AG10803 (cell line): ENCODE measurements at places on chromosomes 3 and 15.

GRCh38 chr3:54046641-54047214 lies 75.6 kb upstream of the CACNA2D3 start:
- DNase-seq, result peak; percentile 54

GRCh38 chr3:480070-480469 lies 283.5 kb downstream of the CHL1 start:
- no peak for DNase-seq

DNA sequence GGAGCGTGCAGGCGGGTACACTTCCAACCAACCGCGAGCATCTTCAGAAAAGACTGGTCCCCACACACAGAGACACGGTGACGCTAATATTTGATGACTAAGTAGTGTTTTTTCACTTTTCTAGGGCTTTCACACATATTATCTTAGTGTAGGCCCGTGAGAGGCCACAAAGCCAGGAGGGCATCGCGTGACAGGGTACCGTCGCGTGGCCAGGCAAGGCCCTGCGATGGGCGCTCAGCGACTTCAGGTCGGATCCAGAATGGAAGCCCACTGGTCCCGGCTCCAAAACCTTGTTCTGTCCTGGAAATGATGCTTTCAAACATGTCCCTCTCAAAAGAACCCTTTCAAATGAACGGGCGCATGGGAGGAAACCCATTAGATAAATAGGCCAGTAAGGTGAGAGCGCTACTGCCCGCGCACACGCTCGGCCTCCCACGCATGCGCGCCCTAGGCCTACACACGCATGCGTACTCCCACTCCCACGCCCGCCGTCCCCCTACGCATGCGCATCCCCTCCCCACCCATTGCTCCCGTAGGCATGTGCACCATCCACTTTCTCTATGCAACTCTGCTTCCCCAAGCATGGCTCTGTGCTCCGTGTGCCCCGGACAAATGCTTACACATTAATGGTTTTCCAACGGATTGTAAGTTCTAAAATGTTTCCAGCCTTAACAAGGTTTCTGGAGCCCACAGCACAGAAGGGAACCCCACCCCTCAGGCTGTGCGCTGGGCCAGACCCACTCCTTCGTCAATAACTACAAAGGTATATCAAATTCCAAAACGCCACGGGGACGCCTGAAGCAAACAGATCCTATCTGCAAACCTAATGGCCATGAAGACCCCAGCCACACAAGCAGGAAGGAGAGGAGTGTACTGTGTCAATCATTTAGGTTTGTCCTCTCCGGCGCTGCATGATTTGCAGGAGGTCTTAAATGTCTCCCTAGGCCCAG lies 72.1 kb downstream of the OCA2 start:
- no peak for DNase-seq

DNA sequence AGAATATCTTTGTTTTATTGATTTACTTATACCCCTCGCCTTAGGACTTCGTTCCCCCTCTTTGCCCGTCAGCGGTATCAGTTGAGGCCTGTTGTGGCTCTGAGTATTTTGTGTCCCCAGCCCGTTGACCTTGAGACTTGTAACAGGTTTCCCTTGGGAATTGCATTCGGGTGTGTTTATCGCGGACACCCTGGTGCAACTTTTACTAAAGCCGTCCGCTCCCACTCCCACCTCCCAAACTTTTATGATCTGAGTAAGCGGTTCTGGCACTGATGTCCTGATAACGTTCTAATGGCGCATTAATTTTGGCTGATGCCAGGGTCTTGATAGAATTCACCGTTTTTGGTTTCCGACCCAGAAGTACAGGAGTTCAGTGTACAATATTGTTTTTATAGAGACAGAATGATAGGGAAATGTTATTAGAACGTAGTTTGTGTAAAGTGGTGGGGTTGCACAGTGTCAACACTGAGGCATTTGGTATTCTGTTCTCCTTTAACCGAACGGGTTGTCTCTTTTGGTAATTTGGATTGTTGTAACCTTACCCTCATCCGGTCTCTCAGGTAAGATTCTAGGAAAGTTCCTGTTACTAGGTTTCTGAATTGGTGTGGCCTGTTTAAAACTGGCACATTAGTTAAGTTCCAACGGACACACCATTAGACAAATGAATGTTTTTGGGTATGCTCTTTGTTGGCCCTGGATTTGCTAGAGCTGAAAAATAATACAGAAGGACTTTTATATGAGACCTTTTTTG lies 47.8 kb downstream of the OIP5 start:
- peak; percentile 14 for DNase-seq

GRCh38 chr3:73214846-73215245 lies 153.4 kb downstream of the EBLN2 start:
- DNase-seq, result peak; percentile 68

DNA sequence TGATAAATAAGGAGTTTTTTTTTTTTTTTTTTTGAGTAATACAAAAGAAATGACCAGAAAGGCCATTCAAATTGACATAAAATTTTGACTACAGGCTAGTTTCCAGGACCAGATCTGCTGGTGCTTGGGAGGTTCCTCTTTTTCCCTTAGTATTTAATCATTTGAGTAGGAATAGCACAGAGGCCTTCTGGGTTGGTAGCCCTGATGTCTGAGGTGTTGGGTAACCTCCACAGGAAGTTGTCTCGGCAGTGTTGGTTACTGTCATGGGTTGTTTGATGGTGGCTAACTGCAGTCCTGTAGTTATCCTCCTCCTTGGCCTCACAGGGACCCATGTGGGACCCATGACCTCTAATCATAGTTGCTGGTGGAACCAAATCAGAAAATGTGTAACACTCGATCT lies 91.1 kb downstream of the USP13 start:
- DNase-seq, result no peak

DNA sequence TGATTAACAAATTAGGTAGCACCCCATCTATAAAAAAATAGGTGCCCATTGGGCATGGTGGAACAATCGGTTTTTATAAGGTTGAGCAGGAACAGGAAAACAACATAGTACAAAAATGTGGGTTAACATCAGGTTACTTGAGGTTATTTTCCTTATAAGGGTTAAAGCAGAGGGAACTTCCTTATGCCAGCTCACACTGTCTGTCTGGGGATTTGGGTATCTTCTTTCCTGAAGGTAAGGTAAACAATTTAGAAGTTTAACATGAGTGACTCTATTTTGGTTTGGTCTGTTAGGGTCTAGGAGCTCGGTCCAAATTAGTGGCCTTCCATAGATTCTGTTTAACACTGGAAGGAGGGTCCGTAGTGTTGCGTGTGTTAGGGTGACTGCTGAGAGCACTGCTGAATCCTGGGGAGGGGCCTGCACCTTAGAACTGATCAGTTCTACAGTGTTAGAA lies 14.7 kb downstream of the CHD2 start:
- DNase-seq, result no peak

DNA sequence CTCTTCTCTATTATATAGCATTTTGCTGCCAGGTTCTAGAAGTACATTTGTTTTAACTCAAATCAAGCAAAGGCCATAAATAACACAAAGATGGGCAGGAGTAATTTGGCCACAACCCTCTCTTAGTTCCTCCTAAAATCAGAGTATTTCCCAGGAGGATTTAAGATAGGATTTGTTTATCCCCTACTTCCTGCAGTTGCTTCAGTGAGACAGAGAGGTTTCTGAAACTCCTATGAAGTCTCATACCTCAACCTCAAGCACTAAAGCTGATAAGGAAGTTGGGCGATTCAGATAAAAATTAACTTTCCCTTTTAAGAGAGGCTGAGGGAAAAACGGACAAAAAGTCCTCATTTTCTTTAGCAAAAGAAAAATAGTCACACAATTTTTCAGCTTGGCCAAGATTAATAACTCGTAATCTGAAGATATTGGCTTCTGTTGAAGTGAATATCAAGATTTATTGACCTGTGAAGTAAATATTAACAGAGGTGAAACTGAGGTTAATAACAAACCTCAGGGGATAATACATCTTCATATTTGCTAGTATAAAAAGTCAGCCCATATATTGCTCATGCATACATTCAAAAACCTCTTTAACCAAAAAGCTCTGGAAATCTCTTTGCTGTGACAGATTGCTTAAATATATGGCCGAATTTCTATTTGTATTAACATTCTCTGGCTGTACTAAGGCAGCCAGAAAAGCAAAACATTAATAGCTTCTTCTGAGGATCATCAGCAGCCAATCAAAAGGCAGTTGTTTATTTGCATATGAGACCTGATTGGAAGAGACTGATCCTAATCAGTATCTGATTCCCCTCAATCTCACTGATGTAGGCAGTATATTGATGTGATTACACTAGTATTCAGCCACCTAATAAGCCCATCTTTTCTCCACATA lies 90.6 kb upstream of the GADL1 start:
- DNase-seq, result no peak

DNA sequence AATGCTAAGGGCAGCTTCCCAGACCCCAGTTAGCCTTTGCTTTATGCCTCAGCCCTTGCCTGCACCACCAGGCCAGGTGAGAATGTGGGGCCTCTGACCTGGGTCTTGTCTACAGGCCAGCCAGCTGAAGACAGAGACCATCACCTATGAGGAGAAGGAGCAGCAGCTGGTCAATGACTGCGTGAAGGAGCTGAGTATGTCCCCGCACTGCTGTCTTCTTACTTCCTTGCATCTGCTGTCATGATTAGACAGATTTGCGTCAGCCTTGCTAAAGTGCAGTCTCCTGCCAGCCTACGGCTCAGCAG lies 74.6 kb downstream of the CCK start:
- no peak for DNase-seq

GRCh38 chr3:122235147-122235546 lies 51.7 kb downstream of the CASR start:
- DNase-seq, result no peak

GRCh38 chr15:70001859-70002258 lies 95.9 kb downstream of the TLE3 start:
- no peak for DNase-seq

- DNase-seq, result no peak
Measured at GRCh38 chr3:27639271-27639670, 82.9 kb downstream of the EOMES start.

DNA sequence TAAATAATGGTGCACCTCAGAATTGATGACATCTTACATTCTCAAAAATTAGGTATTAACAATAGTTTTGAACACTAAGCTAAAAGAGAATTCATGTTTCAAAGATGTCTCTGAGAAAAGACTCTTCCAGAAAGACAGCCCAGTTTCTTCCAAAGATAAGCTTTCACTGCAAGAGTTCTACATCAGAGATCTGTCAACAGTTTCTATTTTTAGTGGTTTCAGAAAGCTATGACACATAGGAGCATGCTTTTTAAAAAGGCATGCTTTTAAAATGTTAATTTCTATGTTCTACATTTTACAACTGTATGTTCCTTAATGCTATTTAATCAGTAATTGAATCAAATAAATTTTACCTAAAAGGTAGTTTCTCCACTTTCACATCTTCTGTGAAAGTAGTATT lies 88.2 kb downstream of the PLOD2 start:
- peak; percentile 15 for DNase-seq

- DNase-seq, result no peak
Measured at GRCh38 chr15:67280217-67280616, 25.6 kb downstream of the IQCH start.

GRCh38 chr3:32841867-32842470 lies 24.2 kb downstream of the TRIM71 start:
- no peak for DNase-seq

GRCh38 chr3:195522254-195523023 lies 20.7 kb downstream of the PPP1R2 start:
- DNase-seq, result peak; percentile 31

DNA sequence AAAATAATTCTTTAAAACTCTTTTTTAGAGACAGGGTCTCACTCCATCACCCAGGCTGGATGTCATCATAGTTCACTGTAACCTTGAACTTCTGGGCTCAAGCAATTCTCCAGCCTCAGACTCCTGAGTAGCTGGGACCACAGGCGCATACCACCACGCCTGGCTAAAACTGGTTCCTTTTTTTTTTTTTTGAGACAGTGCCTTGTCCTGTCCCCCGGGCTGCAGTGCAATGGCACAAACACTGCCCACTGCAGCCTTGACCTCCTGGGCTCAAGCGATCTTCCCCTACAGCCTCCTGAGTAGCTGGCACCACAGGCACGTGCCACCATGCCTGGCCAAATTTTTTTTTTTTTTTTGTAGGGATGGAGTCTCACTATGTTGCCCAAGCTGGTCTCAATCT lies 23.7 kb upstream of the FURIN start:
- no peak for DNase-seq

DNA sequence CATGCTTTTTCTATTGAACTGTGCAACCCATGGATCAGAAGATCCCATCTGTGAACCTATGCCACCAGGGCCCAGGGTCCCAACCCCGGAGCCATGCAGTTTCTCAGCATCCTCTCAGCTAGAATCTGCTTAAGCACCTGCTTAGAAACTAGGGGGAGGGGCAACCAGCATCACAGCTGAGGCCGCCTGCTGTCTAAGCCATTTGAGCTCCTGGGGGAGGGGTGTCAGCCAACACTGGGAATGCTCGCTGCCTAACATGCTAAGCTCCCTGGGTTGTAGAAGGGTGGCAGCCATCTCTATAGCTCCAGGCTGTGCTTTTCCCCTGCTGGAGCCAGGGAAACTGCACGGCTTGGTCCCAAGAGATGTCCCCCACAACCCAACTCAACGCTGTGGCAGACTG lies 322.8 kb downstream of the EDEM1 start:
- DNase-seq, result no peak

DNA sequence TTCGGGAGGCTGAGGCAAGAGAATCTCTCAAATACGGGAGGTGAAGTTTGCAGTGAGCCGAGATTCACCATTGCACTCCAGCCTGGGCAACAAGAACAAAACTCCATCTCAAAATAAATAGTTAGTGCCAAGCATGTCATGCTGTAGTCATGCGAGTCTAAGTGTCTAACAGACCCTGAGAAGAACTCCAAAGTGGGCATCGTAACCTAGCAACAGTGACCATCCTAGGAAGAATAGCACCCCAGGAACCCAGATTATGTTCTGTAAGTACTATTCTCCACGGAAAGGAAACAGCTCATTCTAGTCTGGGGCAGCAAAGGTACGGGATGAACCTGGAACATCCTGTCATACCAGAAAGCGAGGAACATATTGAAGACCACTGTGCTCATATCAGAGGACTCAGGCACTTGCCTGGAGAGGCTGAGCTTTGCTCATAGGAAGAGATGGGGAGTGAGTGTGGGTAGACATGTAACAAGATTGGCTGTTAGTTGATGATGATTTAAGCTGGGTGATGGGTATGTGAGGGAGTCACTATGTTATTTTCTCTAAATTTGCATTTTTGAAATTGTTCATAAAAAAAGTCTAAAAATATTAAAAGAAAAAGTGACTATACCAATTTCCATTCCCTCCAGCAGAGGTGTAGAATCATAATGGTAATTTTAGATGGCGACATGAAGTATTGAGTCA lies 31.7 kb downstream of the BCL2L10 start:
- no peak for DNase-seq

DNA sequence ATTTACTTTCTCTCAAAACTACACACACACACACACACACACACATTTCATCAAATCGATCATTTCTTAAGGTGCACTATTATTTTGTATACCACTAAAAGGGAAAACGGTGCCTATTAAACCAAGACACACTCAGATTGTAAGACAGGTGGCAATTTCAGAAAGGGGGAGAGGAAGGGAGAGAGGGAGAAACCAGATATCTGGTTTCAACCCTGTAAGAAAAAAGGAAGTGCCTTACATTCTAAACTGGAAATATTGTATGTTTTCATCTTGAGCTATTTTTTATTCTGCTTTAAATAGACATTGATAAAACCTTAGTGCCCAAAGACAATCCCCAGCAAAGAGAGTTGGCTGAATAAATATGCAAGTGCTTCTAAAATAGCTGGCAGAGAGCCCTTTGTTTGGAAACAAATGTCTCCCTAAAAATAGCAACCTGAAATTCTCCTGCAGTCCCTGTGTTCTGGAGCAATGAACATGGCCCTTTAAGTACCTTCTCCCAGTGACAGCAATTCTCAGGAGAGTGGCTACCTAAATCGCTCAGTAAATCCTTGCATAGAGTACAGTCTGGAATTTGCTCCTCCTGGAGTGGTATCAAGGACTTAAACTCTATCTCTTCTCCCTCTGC lies 85.7 kb downstream of the RARB start:
- DNase-seq, result peak; percentile 6
